ENCODE measurements at places on chromosomes 2 and 18.

- DNase-seq: no peak
Measured at GRCh38 chr2:128330583-128330982, 11.9 kb upstream of the HS6ST1 start.

DNA sequence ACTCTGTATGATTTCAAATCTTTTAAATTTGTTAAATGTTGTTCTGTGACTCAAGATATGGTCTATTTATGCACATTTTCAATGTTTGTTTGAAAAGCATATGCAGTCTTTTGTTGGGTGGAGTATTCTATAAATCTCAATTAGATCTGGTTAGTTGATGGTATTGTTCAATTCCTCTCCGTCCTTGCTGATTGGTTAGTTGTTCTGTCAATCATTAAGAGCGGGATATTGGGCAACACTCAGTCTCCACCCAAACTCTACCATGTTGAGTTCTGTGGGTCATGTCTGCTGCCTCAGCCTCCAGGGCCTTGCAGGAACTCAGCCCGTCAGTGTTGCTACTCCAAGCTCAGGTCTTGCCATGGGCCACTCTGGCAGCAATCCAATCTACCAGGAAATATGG is 118.9 kb downstream of the VWA3B start:
- DNase-seq: peak; percentile 14

- DNase-seq: no peak
Measured at GRCh38 chr2:74228772-74229171, 30.4 kb downstream of the MTHFD2 start.

DNA sequence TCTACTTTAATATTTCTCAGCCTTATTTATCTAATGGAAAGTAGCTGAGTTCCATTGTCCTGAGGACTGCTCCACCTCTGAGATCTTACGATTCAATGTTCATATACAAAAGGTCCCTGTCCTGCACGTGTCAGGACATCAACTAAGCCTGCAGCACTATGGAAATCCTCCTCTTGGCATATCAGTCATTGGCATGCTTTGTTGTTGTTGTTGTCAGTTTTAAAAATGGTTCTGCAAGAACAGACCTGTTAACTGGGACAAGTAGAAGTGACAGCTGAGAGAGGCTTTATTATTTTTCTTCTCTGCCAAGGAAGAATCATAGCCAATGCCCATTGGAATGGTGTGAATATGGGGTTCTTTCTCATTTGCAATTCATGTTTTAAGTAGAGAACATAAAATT is 450.1 kb upstream of the PKDCC start:
- no peak for DNase-seq

Measured in NB4 (cell line).